GM12891 (cell line): ENCODE measurements at places on chromosomes 4 and X.

GRCh38 chr4:48131736-48132135 is 2.3 kb downstream of the TXK start:
- no peak for DNase-seq

GRCh38 chr4:39032218-39033085 is at the start of gene TMEM156:
TMEM156 (minus strand) TSS chr4:39032409; CDS start chr4:39032313, 96 bp downstream.
- DNase-seq: no peak

GRCh38 chr4:149983931-149984330 is 94.3 kb upstream of the DCLK2 start:
- DNase-seq: no peak

- DNase-seq: no peak
Observed at GRCh38 chr4:24240655-24241054, 343.7 kb downstream of the DHX15 start.

- DNase-seq: no peak
Observed at GRCh38 chr4:155008389-155008788, 200.0 kb upstream of the NPY2R start.

- peak; percentile 15 for DNase-seq
Observed at GRCh38 chr4:37634180-37634579, 52.0 kb downstream of the RELL1 start.

DNA sequence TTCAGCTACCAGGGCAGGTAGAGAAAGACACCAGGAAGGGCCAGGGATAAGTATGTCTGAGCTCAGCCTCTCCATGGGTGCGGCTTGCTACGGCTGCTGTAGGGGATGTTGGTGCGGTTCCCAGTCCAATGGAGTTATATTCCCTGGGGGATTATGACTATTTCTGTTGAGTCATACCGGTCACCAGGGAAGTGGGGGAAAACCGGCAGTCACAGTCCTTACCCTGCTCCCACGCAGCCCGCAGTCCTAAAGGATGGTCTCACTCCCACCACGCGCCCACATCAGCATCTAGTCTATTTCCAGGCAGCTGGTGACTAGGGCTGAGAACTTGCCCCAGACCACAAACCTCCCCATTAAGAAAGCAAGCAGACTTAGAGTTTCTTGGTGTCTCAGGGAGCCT is 191.6 kb downstream of the VEGFC start:
- no peak for DNase-seq

GRCh38 chr4:73593631-73594241 is 26.5 kb downstream of the RASSF6 start:
- DNase-seq: no peak

GRCh38 chr4:76554630-76555029 is 119.6 kb downstream of the SHROOM3 start:
- no peak for DNase-seq

- no peak for DNase-seq
Observed at GRCh38 chrX:141439651-141440050, 144.9 kb downstream of the SPANXA1 start.

DNA sequence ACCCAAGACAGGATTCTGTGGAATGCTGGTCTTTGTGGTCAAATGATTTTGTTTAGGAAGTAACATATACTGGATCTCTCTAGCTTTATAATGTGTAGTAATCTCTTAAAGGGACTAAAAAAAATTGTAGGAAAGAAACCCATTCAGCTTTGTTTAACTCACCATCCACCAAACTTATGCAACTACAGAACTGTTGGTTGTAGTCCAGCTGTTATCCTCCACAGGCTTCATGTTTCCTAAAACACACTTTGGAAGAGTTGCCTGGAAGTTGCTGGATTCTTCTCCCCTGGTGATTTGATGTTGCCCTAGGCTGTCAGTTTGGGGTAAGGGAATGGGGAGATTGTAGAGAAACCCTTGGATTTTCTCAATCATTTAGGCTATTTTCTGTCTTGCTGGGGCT is 89.3 kb downstream of the RLIM start:
- no peak for DNase-seq

DNA sequence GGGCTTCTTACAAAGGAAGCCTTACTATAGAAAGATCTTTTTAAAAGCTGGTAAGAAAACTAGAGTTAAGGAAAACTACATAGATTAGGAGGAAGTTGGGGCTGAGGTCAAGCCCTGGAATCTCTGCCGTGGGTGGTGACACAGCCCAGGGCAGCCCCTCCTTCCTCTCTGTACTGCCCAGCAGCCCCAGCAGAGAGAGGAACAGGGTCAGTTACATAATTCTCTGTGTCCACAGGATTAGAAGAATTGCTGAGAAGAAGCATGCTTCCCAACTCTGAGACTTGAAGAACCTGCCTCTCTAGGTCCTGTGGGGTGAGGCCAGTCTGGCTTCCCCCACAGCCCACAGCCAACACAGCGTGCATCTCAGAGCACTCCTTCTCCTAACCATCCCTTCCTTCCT is 9.2 kb upstream of the ABLIM2 start:
- no peak for DNase-seq

DNA sequence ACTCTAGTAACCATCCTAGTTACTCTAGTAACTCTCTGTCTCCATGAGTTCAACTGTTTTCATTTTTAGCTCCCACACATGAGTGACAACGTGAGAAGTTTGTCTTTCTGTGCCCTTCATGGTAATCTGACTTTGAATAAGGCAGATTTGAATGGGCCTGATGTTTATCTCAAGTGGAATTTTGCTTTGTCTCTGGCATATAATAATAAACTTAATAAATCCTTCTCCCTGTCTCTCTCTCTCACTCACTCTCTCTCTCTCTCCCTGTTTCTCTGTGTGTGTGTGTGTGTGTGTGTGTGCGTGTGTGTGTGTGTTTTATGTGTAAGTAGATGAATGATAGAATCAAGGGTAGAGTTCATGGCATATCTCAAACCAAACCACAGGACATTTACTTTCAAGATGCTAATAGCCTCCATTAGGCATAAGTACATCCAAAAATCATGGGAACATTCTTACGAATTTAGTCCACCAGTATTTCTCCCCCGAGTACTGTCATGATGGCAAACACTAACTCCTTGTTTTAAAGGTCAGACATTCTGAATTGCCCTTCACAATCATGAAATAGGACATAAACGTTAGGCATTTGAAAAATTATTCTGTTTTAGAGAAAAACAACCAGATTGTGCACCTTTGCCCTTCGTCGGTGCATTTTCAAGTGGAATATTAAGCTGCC is 193.1 kb downstream of the SPATA18 start:
- DNase-seq: no peak

GRCh38 chr4:128775916-128776315 is 33.6 kb upstream of the JADE1 start:
- DNase-seq: no peak

GRCh38 chr4:83146841-83147240 is 32.3 kb upstream of the PLAC8 start:
- DNase-seq: no peak

GRCh38 chr4:117327491-117327890 is 242.1 kb upstream of the TRAM1L1 start:
- DNase-seq: no peak

DNA sequence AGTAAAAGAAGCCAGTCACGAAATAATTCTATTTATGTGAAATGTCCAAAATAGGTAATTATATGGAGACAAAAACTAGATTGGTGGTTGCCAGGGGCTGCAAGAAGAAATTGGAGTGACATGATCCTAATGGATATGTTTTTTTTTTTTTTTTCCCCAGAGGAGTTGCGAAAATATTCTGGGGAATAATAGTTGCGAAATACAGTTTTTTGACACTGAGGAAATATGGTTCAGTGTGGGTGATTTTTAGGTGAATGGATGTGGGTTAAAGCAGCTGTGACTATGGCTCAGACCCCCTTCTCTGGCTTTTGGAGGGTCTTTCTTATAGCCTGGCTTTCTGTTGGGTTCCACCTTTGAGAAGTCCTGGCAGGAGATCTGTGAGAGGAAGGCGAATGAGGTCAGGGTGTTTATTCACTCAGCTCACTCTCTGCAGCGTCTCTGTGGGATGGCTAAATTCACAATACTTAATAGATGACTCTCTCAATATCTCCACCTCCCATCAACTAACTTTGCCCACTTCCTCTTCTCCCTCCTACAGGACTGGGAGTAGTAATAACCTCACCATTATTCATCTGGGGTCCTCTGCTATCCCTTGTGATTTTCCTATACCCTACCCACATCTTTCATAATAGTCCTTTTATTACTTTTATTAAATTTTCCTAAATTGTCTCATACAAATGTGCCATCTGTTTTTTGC is 15.3 kb upstream of the RAB9B start:
- no peak for DNase-seq

DNA sequence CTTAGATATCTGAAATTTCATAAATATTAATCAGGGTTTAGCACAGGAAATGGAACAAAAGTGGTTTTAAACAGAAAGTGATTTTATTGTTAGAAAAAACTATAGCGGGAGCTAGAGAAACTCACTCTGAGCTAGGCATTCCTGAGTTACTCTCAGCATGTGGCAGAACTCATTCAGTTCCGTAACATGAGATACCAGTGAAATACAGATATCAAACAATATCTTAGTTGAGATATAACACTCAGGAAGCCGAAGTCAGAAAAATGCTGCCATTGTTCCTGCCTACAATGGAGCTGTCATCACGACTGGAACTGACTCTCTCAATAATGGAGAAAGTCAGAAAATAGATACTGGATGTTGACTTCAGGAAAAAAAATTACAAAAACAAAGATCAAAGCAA is 1428.7 kb downstream of the PCDH18 start:
- DNase-seq: no peak
